ENCODE measurements at places on chromosomes 2 and 18.

DNA sequence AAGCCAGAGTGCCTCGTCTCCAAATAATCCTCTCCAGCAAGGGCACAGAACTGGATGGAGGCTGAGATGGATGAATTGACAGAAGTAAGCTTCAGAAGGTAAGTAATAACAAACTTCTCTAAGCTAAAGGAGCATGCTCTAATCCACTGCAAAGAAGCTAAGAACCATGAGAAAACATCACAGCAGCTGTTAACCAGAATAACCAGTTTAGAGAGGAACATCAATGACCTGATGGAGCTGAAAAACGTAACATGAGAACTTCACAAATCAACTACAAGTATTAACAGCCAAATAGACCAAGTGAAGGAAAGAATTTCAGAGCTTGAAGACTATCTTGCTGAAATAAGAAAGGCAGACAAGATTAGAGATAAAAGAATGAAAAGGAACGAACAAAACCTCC lies 32.3 kb downstream of the WDPCP start:
- no peak for DNase-seq

DNA sequence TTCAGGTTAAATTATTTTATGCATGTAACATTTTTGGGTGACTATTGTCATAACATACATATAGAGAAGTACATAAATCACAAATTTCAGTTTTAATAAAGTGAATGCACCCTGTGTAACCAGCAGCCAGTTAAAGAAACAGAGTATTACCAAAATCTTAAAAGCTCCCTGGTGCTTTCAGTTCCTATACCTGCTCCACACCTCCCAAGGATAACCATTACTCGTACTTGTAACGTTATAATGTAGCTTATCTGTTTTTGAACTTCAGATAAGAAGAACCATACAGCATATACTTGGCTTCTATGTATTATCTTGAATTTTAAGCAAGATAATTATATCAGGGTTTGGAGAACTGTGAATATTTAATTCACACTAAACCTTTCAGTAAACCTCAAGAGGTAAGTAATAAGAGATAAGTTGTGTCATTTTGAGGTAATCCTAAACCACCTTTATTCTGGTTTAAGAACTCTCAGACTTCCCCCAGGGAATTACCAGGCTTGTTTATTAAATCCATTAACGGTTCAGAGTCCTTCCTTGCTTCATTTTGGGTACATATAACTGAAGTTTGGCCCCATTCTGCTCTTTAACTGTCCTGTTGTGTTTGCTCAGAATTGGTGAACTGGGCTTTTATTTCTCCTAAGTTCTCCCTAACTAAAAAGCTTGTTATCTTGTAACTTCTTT lies 58.6 kb downstream of the LCLAT1 start:
- DNase-seq, result no peak

DNA sequence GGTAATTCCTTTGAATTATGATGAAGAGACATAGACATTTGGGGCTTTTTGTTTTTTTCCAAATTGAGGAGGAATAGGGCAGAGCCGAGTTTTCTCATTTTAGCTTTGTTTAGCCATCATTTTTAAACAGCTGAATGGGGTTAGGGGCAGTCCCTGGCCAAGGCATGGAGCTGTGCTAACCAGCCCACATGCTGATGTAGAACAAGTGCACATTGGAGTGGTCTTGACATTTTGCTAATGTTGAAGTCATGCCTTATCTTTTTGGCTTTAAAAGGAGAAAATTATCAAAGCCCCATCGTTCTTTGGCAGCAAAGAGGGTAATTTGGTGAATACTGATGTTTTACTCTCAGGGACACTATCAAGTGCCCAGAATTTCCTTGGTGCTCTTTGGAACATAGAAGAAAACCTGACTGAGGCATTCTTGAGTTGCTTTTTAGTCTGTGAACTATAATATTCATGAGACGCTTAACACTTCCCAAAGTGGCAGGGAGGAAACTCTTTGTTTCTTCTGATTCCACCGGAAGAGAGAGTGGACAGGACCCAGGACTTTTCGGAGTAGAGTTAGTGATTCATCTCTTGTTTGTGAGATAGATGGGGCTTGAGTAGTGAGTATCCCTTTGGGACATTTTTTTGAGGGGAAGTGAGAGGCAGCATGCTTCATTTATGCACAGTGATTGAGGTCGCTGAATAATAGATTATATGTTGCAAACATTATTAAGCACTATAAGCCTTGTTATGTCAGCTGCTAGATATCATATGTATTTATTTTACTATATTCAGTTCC lies 45.0 kb downstream of the MTA3 start:
- DNase-seq, result no peak

GRCh38 chr18:55338978-55339650 lies 248.9 kb downstream of the TCF4 start:
- no peak for DNase-seq

DNA sequence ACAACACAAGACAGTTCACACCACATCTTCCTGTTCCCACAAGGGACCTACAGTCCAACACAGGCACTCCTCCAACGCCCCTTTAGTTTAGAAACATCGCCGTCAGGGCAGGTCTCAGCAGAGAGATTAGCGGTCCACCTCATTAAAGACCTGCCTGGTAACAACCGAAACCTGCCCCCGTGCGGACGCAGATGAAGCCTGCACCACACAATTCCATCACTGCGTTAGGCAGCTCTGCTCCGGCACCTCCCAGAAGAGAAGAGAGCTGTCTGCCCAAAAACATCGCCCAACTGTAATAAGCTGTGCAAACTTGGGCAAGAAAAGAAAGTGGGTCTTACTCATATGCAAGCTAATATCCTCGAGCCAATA lies 32.7 kb downstream of the ZNF516 start:
- DNase-seq, result no peak

DNA sequence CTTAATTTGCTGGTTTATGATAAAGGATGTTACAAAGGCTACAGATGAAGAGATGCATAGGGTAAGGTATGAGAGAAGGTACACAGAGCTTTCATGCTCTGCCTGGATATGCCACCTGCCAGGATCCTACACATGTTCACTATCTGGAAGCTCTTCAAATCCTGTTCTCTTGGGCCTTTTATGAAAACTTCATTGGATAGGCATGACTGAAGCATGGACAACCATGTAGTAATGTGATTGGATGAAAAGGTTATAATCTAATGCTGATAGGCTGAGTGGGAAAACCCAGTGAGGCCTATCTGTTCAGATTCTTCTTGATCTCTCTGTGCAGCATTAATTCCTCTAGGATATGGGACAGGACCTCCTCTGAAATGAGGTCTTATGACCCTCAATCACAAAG lies 26.8 kb downstream of the HNMT start:
- no peak for DNase-seq

- no peak for DNase-seq
These were observed 2.1 kb upstream of the HSBP1L1 start for GRCh38 chr18:79962311-79962710.

DNA sequence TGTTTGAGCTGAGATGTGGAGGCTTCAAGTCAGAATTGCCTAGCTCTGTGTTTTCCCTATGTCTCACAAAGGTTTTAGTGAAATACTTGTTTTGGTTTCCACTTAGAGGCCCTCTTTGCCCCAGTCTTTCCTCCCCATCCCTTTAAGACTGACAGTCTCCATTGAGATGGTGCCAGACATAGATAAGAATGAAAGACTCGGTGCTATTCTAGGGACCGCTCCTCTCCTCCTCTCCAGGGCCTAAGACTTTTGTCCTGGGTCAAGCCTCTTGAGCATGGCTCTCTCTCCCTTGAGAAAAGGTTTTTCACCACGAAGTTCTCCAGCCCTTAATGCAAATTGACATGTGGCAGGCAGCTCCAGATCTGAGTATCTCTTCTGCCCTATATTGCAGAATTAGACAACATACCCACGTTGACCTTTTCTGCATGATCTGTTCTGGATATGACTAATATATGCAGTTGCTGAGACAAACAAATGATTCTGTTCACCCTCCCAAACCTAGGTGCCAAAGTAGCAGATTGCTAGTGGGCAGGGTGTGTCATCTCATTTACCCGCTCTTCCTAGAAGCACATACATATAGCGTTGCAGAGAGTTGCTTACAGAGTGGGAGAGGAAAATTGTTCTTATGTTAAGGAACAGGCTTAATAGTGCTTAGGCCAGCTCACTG lies 47.5 kb upstream of the ACSL3 start:
- DNase-seq, result no peak

DNA sequence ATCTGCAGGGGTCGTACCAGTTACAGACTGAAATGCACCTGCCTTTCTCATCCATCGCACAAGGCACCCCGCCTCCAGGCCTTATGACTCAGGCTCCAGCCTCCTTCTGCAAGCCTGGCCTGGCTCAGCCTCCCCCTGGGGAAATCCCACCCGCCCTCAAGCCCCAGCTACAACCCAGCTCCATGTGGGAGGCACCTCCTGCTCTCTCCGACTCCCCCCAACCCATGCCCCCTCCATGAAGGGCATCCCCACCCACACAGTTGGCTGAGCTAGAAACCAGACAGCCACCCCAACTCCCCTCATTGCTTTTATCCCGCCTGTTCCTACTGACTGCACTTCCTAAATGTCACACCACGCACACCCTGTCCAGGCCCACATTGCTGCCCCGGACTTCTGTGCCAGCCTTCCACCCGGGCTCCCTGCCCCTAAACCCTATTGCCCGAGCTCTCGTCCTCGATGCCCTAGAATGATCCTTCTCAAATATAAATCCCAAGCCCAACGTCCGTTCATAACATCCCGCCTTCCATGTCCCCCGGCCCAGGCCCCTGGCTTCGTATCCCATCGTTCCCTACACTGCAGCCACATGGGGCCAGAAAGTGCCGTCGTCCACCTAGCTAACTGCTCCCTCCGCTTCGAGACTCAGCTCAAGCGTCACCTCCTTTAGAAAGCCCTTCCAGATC lies 9.9 kb downstream of the DNMT3A start:
- DNase-seq, result peak; percentile 78

- peak; percentile 25 for DNase-seq
These were observed 2.2 kb upstream of the NRP2 start for GRCh38 chr2:205680067-205680466.

- DNase-seq, result no peak
These were observed 178.7 kb downstream of the FMNL2 start for GRCh38 chr2:152513681-152514080.

DNA sequence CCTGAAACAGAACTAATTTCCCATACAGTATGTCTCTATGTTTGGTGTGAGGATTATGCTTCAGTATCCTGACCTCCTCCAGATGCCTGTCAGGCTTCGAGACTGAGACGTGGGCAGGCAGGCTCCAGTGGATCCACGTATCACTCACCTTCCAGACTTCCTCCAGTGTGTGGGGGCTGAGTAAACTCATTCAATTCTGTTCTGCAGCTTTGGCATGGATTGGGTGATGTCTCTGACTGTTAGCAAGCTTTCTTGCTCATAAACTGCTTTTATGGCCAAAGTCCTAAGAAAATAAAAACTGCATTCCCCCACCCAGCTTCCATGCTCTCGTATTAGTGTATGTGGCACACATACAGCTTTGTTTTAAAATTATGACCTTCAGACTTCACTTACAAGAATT lies 53.6 kb downstream of the CCDC93 start:
- no peak for DNase-seq

DNA sequence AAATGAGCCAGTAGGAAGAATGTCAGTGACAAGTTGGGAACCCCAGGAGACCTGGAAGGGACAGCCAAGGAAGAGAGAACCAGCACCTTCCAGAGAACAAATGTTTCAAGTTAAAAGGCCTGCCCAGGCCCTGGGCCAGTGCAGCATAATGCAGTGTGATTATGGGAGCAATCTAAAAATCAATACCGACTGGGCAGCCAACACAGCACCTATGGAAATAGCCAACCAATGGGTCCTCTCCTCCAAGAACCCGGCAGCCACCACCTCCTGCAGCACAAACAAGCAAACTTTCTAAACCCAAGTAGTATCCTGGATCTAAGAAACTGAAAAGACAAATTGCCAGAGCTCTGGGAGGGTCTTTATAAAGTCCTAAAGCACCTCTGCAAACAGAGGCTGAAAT lies 71.7 kb downstream of the CLHC1 start:
- DNase-seq, result no peak

- DNase-seq, result no peak
These were observed 31.5 kb upstream of the CAB39 start for GRCh38 chr2:230681171-230681545.

DNA sequence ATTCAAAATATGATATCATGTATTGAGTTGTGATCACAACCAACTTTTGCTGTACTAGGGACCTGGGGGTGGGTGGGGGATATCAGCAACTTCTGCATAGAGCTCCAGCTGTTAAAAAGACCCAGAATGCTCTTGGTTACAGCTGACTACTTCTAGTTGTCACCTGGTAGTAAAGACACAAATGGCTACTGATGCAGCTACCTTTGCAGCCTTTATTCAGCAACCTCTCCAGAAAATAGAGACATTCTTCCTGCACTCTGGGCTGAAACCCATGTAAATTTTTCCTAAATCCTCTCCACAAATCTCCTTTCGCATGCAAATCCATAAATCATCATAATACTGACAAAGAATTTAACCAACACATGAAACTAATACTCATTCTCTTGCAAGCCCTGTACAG lies 238.3 kb downstream of the TCF4 start:
- DNase-seq, result no peak

DNA sequence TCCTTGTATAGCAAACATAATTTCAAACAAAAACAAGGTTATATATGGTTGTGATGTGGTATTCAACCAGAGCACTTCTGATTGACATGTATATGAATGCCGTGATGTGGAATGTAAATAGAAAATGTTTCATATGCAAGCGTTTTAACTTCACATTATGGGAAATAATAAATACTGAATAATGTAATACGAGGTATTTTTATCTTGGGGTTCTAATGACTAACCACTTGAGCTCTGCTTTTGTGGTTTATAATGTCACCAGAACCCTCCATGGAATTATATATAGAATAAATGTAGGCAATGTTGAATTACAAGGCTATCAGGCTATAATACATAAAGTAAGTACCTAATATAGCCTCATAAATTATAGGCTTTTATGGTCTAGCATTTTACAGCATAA lies 72.4 kb downstream of the ZNF521 start:
- DNase-seq, result no peak

- DNase-seq, result no peak
These were observed 79.0 kb downstream of the GCA start for GRCh38 chr2:162422894-162423293.
